ENCODE measurements at places on chromosomes 16 and 17.

GRCh38 chr16:27365142-27366089 is 36.6 kb upstream of the IL21R start:
- peak; percentile 65 for DNase-seq

DNA sequence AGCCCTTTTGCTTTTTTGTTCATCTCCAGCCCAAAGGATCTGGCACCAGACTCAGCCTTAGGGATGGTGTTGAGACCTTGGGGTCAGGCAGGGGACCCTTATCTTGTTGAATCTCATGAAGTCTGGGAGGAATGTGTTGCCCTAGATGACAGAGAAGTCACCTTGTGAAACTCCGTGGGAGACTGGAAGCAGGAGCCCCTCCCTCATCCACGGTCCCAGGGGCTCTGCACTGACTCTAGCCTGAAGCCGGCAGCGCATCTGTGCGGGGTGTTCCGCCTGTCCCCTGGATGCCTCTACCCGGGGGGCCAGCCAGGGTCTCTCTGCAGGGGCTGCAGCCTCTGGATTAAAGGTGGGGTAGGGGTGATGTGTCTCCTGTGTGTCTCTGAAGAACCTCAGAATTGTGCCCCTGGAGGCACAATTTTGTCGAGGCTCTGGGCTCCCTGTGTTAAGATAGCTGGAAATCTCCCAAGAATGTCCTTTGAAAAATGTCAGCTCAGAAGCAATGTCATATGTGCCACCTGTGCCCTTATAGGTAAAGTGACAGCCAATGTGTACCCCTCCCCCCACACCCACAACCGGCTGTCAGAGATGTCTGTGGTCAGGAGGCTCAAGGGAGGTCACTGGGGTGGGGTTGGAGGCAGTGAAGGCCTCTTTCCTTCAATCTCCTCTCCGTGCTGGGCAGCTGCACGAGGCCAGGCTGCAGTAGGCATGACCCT is 32.1 kb upstream of the CDC42EP4 start:
- peak; percentile 23 for DNase-seq

- no peak for DNase-seq
Measured at GRCh38 chr16:57701759-57702371, 7.3 kb downstream of the DRC7 start.

- DNase-seq, result peak; percentile 68
Measured at GRCh38 chr17:9905902-9906301, 831 bp upstream of the RCVRN start.

GRCh38 chr17:57538736-57539456 is 206.2 kb downstream of the CCDC182 start:
- no peak for DNase-seq

GRCh38 chr16:54687043-54687899 is 243.4 kb upstream of the IRX5 start:
- DNase-seq, result no peak

DNA sequence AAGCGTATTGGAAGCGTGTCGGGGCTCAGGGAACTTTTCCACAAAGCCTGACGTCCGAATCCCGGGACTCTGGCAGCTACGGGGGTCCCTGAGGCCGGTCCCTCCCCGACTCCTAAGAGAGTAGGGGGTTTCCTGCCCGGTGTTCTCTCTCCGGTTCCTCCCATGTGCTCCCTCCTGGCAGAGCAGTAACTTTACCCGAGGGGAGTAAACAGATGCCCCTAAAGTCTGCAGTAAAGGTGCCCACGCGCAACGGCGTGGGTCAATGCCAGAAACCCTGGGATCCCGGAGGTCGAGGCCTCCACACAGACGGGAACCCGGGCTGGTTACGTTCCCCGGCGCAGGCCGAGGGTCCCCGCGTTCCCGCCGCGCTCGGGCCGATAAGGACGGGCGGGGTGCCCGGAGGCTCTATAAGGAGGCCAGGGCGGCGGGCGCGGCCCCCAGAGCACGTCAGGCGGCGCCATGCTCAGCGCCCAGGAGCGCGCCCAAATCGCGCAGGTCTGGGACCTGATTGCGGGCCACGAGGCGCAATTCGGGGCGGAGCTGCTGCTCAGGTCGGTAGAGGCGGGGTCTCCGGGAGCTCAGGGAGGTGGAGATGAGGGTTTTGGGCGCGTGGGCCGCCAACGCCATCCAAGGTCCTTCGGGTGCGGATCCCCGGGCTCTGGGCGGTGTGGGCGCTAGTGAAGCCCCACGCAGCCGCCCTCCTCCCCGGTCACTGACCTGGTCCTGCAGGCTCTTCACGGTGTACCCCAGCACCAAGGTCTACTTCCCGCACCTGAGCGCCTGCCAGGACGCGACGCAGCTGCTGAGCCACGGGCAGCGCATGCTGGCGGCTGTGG is at the start of gene HBM:
Gene HBM (plus strand): TSS at position 440 of the 836 bp plus-strand sequence. CDS start 20 bp downstream, at position 460.
- DNase-seq, result no peak

- DNase-seq, result no peak
Measured at GRCh38 chr16:4028144-4028543, 88.1 kb downstream of the ADCY9 start.

DNA sequence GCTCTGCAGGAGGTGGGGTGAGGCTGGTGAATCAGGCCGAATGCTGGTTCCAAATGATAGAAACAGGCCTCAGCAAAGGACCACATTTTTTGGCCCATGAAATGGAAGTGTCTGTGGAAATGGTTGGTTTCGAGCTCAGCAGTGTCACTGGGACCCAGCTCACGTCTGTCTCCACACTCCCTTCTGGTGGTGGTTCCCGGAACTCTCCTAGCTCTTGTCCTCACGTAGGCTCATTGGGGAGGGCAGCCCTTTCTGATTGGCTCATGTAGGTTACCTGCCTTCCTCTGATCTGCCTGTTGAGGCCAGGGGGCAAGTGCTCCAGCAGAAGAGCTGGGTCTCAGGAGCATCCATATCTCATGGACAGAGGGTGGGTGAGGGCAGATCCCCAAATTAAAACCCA is 4.0 kb downstream of the ALG1 start:
- no peak for DNase-seq

GRCh38 chr16:72044296-72044695 is 10.0 kb upstream of the HP start:
- no peak for DNase-seq

GRCh38 chr16:77059446-77059845 is 131.5 kb upstream of the MON1B start:
- DNase-seq, result no peak

GRCh38 chr17:63191610-63192009 is 225.6 kb downstream of the TANC2 start:
- DNase-seq, result no peak

- DNase-seq, result no peak
Measured at GRCh38 chr17:81031566-81032550, 3.1 kb upstream of the BAIAP2 start.

GRCh38 chr17:9982159-9982558 is 77.1 kb upstream of the RCVRN start:
- no peak for DNase-seq

- peak; percentile 79 for DNase-seq
Measured at GRCh38 chr17:13940858-13941665, 128.2 kb upstream of the COX10 start.

- no peak for DNase-seq
Measured at GRCh38 chr16:80837533-80838147, 33.2 kb upstream of the CDYL2 start.

DNA sequence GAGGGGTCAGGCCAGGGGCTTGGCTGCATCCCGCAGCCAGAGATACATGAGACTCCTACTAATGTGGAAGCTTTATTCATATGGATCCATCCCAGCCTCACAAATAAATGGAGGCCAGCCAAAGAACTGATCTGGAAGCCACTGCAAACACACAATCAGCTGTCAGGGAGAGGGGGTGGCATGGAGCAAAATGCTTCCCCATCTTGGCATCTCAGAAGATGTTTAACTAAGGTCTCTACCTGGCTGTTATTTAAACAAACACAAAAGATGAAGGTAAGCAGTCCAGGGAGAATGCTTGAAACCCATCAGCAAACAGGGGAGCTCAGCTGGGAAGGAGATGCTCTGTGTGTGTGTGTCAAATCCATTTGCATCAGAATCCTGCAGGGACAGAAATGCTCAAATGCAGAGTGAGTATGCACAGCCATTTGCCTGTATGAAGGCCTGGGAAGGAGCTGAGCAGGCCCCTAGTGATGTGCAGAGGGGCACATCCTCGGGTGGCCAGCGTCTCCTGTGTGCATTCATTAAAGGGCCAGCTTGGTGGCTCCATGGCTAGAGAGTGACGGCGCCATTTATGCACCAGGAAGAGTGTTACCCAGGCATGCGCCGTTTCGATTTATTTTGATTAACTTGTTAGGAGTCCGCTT is 34.2 kb upstream of the IRX3 start:
- DNase-seq, result no peak

DNA sequence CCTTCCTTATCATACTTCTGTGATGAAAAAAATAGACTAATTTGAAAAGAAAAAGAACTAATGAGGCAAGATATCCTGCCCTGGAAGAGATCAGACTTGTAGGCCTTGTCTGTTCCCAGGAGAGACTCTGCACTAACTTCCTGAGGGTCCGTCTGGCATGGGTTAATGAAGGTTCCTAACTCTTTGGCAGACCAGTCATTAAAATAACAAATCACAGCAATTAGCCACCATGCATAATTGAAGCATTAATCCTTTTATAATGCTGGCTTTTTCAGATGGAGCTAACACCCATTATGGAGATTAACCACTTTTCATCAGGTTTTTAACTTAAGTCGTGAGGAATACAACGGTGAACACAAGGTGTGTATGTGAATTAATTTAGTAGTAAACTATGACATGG is 10.4 kb upstream of the KRT10 start:
- DNase-seq, result no peak

GRCh38 chr16:68298312-68298711 is 12.4 kb downstream of the SLC7A6OS start:
- DNase-seq, result no peak

GRCh38 chr16:78240459-78241222 is 141.2 kb downstream of the WWOX start:
- DNase-seq, result no peak

- no peak for DNase-seq
Measured at GRCh38 chr17:33667052-33667509, 374.0 kb upstream of the ASIC2 start.

DNA sequence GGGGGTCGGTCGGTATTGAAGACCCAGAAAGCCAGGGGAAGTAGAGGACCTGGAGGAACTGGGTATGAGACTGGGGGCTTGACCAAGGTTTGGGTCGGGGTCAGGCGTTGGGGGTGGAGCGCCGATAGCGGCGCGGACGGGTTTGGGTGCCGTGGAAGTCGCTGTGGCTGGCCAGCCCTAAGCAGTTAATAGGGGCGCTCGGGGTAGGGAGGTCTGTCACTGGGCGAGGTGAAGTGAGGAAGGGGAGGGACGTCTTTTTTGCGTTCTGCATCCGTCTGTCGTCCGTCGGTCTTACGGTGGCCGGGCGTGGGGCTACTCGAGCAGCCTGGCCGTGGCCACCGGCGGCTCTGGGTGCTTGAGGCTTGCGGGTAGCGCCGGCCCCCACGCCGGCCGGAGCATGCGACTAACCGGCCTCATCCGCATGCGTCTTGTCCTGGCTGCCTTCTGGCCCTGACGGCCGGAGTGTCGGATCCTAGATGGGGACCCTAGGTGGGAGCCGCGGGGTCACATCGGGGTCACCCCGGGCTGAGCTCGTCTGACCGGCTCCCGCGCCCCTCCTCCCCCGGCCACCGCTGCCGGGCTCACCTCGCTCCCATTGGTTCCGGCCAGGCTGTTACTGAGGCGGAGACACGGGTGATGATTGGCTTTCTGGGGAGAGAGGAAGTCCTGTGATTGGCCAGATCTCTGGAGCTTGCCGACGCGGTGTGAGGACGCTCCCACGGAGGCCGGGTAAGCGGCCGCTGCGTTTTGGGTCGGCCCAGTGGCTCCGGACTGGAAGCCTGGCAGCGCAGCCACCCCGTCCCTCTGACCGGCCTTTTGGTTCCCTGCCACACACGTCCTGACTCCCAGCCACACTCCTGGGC is 10.3 kb upstream of the TMEM88 start:
- DNase-seq, result peak; percentile 99

DNA sequence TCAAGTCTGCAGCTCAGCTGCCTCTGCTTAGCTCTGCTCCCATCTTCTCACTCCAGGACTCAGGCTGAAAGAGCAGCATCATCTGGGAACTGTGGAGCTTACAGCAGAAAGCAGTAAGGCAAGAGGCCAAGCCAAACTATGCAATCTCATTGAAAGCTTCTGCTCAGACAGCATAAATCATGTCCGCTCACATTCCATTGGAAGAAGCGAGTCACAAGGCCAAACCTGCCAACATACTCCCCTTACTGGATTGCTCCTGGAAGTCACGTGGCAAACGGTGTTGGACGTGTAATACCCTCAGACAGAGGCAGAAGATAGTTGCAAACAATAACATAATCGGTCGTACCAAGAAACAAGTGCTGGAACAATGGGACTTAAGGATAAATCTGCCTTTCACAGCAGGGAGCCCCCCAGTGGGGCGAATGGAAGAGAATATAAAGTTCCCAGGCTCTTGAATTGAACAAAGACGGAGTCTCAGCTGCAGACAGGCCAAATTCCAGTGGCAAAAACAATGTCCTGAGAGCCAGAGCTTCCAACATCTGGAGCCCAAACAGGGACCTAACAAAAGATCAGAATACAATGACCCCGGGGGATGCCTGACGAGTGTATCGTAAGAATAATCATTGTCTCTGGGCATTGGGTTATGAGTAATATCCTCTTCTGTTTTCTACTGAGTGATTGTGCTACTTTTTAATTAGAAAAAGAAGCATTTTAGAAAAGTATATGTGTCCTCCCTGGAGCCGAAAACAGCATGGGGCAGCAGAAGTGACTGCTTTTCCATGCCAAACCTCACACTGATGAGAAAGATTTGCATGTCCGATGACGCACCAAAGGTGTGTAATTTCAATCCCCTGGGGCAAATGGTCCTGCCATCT is 68.4 kb downstream of the CMC2 start:
- peak; percentile 97 for DNase-seq

DNA sequence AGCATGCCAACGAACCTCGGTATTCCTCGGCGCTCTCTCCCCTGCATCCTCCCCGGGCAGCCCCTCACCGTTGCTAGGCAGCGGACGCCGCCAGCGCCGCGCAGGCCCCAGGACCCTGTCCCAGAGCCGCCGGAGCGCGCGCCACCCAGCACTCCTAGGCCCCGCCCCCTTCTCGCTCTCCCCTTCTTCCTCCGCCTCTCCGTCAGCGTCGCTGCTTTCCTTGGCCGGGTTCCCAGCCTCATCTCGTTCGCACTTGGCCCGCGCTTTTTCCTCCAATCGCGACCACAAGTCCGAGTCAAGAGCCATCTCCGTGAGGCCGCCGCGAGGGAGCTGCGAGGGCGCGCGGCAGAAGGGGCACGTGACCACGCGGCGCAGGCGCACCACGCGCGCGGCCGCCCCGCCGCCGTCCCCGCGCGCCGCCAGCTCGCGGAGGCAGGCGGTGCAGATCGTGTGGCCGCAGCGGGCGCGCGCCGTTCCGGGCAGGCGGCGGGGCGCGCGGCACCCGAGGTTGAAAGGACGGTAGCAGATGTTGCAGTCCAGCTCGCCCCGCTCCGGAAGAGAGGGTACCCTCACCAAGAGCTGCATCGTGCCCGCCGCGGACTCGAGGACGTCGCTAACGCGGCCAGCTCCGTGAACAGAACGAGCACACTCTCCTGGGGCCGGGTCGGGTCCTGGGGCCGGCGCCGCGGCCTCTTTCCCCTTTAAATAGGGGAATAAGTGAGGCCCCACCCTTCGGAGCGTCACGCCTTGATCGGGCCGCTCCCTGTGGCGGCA is at the start of gene RNF227:
Gene RNF227 (minus strand): TSS at position 679 of the 774 bp plus-strand sequence. CDS start 94 bp downstream, at position 585.
- peak; percentile 98 for DNase-seq
